ENCODE measurements at places on chromosomes 2 and 18.

- no peak for DNase-seq
These were observed 31.6 kb upstream of the NCK2 start for GRCh38 chr2:105712981-105713596.

- no peak for DNase-seq
These were observed 112.3 kb upstream of the CNGA3 start for GRCh38 chr2:98233941-98234340.

DNA sequence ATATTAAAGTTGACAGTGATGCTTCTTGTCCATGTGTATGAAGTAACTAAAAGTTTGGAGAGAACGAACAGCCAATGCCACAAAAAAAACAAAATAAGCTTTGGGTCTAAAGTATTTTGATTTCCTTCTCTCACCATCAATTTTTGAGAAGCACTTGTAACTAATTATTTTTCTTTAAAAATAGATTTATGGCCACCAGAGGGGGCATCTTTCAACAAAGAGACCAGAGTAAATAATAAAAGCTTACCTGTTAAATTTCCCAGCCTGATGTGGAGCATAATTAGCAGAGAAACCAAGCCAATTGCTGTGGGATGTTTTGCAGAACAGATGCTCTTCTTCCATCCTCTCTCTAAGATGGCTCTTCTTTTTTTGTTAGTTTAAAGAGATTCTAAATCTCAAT, 29.0 kb downstream of the LINC00305 start:
- no peak for DNase-seq

DNA sequence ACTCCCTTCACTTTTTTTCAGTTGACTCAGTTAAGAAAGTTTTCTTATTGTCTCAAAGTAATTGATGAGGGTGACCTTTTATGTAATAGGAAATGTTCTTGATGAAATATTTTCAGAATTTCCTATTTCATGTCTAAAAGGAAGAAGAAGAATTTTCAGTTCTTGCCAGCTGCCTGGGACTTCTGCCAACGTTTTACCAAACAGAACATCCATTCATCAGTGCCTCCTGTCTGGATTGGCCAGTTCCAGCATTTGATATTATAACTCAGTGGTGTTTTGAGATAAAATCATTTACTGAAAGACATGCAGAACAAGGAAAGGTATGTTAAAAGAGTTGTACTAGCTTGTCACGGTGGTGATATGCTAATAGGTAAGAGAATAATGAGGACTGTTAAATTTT, 104.7 kb upstream of the MYO3B start:
- no peak for DNase-seq

- DNase-seq = peak; percentile 8
These were observed 17.1 kb upstream of the ANKRD62 start for GRCh38 chr18:12076424-12077140.

- no peak for DNase-seq
These were observed 36.6 kb upstream of the MCFD2 start for GRCh38 chr2:46952171-46952570.

DNA sequence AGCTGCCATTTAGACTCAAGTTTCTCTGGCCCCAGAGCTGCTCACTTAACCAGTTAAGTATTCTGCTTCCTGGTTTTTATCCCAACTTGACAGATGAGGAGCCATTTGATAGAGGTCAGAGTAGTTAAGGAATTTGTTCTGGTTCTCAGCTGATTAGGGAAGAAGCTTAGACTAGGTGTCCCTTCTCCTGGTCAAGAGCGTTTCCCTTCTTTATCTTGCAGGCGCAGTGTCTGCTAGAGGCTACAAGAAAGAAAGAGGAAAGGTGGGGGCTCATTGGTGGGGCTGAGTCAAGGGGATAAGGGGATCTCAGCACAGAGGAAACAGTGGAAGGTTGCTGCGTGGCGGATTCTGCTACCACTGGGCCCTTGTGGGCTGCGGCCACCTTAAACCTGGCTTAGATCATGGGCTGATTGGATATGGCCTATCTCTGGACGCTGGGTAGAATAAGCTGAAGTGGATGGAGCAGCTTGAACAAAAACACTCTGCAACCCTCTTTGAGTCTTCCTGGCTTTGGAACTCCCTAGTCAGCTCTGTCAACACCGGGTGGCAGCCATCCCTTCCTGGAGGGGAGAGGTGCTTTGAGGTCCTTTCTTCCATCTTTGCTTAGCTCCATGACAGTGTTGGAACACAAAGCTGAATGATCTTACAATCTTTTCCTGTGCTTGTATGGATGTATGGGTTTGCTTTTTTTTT, 70.8 kb downstream of the QPCT start:
- no peak for DNase-seq

GRCh38 chr2:78870343-78870967, 155.0 kb upstream of the REG3G start:
- DNase-seq = no peak

DNA sequence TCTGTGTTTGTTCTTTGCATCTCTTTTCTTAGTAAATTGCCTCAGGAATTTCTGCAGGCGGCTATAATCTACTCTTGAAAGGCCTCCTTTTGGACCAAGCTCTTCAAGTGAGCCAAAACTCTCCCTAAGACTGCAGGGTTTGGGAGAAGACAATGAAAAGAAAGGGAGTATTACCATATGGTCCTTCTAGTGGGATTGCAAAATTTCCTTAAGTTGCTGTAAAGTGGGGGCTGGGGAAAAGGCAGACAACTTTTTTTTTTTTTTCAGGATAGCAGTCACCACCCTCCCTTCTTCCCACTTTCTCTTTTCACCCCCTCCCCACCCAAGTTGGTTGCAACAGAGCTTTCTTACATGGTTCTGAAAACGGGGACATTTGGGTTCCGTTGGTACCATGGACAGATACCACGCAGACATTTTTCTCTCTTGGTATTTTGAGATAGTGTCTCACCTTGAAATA, 183.7 kb downstream of the FHOD3 start:
- no peak for DNase-seq

Data from Caki2 (cell line).